ENCODE measurements at places on chromosomes 5 and 9. TPM values are rescaled to one million over a fixed set of nuclear protein-coding genes. Genes with fewer than 3 reads are reported as not detected.

DNA sequence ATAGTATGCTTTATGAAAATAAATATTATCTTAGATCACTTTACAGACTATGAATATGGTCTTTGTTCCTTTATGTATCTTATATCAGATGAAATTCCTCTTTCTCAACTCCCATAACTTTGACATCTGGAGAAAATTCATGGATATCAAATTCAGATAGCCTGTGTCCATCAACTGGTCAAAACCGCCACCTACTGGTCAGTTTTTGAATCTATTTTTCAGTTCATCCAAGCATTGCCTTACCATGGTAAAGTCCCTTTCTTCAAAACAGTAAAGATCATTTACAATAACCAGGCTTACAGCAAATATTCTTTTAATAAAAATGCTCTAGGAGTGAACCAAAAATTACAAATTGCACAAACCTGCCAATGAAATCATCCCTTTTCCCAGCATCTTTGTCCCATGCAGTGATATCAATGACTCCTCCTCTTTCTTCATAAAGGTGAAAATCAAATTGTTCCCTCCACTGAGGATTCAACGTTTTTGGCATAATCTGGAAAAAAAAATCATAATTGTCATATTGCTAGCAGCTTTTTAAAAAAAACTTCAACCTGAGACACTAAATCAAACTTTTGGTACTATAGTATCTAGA, 290.5 kb downstream of the SLF1 start:
- no peaks in the 10 kb centered on the region for H3K4me1 ChIP-seq
- H3K36me3 ChIP-seq = no peaks in the 10 kb centered on the region
- peak; percentile 17 for DNase-seq
- no peaks in the 10 kb centered on the region for H3K27me3 ChIP-seq
- H3K4me3 ChIP-seq = no peak overlapping the region

GRCh38 chr5:154444556-154445421, 1.0 kb upstream of the SAP30L start:
- DNase-seq = peak; percentile 14
- H3K27ac ChIP-seq = peak overlapping the region; percentile 87
- no peaks in the 10 kb centered on the region for H3K27me3 ChIP-seq

- H3K27me3 ChIP-seq = peaks cover 6% of the 10 kb centered on the region
- H3K4me1 ChIP-seq = peaks cover 11% of the 10 kb centered on the region
- peak overlapping the region; percentile 89 for H3K4me3 ChIP-seq
Observed at GRCh38 chr9:81685763-81686613, 3.4 kb downstream of the TLE1 start.

Gene PPWD1
- total RNA-seq = 32.5 TPM

Gene SERF1B
- total RNA-seq = 48.5 TPM

DNA sequence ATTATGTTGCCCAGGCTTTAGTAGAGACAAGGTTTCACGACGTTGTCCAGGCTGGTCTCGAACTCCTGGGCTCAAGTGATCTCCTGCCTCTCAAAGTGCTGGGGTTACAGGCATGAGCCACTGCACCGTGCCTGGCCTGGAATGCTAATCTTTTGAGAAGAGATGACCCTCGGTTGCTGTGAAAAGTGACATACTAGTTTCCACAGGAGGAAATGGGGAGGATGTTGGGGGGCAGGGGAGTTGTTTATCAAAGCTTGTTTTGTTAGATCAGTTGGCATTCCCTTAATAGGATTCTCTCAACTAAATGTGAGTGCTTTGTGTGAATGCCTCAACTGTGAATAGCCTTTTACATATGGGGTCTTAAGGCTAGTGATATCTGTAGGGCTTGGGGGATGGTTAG, 16.4 kb upstream of the MATR3 start:
- H3K27ac ChIP-seq = no peak overlapping the region
- peaks cover 18% of the 10 kb centered on the region for H3K4me1 ChIP-seq
- H3K27me3 ChIP-seq = peaks cover 2% of the 10 kb centered on the region
- peaks cover 22% of the 10 kb centered on the region for H3K36me3 ChIP-seq

GRCh38 chr5:72722792-72723452, 93.5 kb upstream of the TNPO1 start:
- H3K4me1 ChIP-seq = no peaks in the 10 kb centered on the region
- H3K36me3 ChIP-seq = no peaks in the 10 kb centered on the region
- no peak overlapping the region for H3K27ac ChIP-seq
- H3K27me3 ChIP-seq = no peaks in the 10 kb centered on the region
- no peak for DNase-seq
- no peak overlapping the region for H3K4me3 ChIP-seq

DNA sequence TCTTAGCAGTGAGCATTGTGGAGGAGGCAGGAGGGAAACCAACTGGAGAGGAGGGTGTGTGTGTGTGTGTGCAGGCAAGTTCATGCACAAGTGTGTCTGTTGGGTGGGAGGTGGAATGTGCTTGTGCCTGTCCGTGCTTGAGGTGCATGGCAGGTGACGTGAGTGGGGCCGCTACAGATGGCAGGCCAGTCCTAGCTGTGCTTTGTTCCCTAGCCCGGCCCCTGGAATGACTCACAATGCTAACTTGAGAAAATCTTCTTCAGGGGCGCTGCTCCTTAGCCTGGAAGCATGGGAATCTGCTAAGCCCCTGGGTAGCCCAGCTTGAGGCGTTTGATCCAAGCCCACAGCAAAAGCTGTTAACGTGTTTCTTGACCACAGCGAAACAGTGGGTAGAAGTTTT, 25.0 kb upstream of the DMRT2 start:
- H3K4me3 ChIP-seq = no peak overlapping the region
- no peak overlapping the region for H3K27ac ChIP-seq
- DNase-seq = no peak
- peaks cover 18% of the 10 kb centered on the region for H3K4me1 ChIP-seq
- no peaks in the 10 kb centered on the region for H3K36me3 ChIP-seq
- H3K27me3 ChIP-seq = peaks cover 6% of the 10 kb centered on the region

DNA sequence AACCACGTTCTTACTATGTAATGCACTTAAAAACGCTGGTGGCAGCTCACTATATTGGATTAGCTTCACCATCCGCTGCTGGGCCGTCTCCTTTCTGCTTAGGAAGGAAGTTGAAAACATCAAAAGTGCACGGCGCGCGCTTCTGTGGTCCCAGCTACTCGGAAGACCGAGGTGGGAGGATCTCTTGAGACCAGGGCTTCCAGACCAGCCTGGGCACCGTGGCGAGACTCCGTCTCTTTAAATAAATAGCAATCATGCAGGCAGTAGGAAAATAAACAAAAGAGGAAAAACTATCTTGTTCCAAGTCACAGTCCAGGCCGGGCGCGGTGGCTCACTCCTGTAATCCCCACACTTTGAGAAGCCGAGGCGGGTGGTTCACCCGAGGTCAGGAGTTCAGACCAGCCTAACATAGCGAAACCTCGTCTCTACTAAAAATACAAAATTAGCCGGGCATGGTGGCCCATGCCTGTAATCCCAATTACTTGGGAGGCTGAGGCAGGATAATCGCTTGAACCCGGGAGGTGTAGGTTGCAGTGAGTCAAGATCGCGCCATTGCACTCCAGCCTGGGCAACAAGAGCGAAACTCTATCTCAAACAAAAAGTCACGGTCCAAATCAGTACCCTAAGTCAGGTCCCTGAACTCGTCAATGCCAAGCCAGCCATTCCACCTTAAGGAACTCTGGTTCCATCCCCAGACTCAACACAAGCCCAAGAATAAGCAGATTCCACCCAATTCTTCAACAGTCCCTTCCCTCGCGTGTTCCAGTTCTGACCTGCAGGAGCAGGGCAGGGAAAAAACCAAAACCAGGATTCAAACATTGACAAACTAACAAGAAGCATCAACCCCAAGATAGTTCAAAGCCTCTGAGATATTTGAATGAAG, 1.0 kb upstream of the GOLGA1 start:
- no peaks in the 10 kb centered on the region for H3K27me3 ChIP-seq
- H3K4me1 ChIP-seq = peaks cover 9% of the 10 kb centered on the region
- peak overlapping the region; percentile 99 for H3K27ac ChIP-seq
- H3K4me3 ChIP-seq = peak overlapping the region; percentile 72

DNA sequence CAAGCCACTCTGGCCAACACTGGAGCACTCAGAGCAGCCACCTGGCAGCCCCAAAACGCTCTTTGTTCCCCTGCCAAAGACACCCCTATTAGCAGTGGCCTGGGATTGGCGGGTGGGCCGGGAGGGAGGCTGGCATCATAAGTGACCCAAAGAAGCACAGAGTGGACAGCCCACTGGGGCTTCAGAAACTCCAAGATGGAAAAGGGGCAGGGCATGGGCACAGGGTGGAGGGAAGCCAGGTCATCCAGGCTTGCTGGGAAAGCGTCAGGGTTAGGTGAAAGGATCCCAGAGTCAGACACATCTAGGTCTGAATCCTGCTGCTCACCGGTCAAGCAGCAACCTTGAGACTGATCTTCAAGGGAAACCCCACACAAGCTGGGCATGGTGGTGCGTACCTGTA, 14.8 kb downstream of the EEIG1 start:
- H3K36me3 ChIP-seq = no peaks in the 10 kb centered on the region
- peak overlapping the region; percentile 99 for H3K27ac ChIP-seq
- DNase-seq = no peak
- no peaks in the 10 kb centered on the region for H3K27me3 ChIP-seq
- H3K4me3 ChIP-seq = no peak overlapping the region

DNA sequence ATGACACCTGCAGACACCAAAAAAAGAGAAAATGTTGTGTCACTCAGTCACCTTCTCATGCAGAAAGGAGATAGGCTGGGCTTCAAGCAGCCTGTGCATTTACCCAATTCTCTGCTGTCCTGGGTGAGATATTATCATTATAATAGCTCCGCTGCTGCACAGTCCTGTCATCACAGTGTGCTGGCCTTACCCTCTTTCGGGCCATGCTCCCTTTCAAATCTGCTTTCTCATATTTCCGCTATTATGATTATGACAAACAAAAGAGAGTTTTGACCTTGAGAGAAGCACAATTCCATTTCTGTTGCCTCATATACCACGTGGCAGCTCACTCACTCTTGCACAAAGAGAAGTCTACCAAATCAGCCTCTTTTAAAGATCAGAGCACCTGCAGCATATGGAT, 1350.1 kb upstream of the ACO1 start:
- no peaks in the 10 kb centered on the region for H3K36me3 ChIP-seq
- H3K27ac ChIP-seq = no peak overlapping the region
- no peaks in the 10 kb centered on the region for H3K4me1 ChIP-seq
- no peaks in the 10 kb centered on the region for H3K27me3 ChIP-seq

DNA sequence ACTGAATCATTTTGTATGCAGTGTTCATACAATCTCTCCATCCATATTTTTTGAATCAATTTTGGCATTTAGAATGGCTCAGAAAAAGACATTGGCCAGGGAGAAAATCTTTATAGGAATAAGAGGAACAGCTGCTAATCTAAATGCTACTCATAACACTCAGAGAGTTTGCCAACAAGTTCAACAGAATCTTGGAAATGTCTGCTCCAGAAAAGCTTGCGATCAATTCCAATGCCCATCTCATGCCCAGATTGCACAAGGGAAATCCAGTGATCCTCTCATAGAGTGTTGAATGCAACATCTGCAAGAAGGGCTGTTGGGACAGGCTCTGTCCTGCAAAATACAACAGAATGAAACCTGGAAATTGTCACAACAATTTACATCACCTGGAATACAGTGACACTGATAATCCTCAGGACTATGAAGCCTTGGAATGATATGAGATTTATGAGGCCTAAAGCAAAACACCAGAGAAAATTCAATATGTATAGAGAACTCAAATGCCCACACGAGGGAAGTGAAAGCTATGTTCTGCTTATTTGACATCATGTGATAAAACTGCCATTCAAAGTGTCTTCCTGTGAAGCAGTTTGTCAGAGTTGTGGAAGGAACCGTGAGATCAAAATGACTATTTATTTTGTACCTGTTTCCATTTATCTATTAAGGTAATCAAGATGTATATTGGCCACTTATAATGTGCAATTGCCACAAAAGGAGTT, 190.1 kb downstream of the PARP8 start:
- H3K27me3 ChIP-seq = no peaks in the 10 kb centered on the region
- no peak overlapping the region for H3K4me3 ChIP-seq

DNA sequence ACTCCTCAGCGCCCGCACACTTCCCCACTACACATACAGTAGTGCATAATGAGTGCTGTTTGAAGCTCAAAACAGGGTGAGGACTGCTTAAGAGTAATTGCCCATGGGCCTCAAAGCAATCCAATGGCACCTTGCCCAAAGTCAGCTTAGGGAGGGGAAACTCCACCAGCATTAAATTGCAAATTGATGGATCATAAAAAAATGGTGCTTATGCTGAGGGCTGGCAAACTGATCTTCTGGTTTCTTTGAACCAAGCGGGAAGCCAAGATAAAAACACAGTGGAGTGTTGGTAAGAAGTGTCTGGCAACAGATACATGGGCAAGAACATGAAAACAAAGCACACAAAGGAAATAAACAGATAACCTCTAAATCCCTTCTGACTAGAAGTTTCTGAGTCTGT, 28.0 kb downstream of the TLE1 start:
- no peak overlapping the region for H3K27ac ChIP-seq
- peaks cover 20% of the 10 kb centered on the region for H3K4me1 ChIP-seq
- DNase-seq = no peak
- no peak overlapping the region for H3K4me3 ChIP-seq

GRCh38 chr5:160271396-160271795, 41.0 kb downstream of the CCNJL start:
- H3K36me3 ChIP-seq = peaks cover 4% of the 10 kb centered on the region
- H3K27me3 ChIP-seq = no peaks in the 10 kb centered on the region
- DNase-seq = peak; percentile 70
- H3K4me1 ChIP-seq = peaks cover 19% of the 10 kb centered on the region

DNA sequence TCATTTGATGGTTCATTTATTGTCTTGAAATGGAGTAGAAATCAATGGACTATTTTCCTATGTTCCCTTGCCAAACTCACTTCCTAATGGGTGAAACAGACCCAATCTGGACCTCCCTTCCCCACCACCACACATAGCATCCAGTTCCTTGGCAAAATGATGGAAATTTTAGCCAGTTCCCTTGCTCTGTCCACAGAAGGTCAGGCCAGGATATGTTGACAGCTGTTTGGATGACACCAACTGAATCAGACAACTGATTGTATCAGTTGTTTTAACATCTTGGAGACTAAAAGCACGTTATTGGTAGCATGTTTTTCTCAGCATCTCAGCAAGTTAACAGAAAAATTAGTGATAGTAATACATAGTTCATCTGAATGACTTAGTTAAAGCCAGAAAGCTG, 534.8 kb downstream of the PSAT1 start:
- H3K4me3 ChIP-seq = no peak overlapping the region
- no peak overlapping the region for H3K27ac ChIP-seq
- H3K27me3 ChIP-seq = no peaks in the 10 kb centered on the region
- H3K36me3 ChIP-seq = no peaks in the 10 kb centered on the region
- H3K4me1 ChIP-seq = no peaks in the 10 kb centered on the region
- DNase-seq = peak; percentile 50

Gene GRXCR2
- not detected for total RNA-seq

- H3K4me3 ChIP-seq = no peak overlapping the region
- H3K27me3 ChIP-seq = no peaks in the 10 kb centered on the region
Observed at GRCh38 chr5:113203916-113204315, 227.3 kb downstream of the DCP2 start.

- H3K4me3 ChIP-seq = no peak overlapping the region
- no peaks in the 10 kb centered on the region for H3K27me3 ChIP-seq
- no peaks in the 10 kb centered on the region for H3K36me3 ChIP-seq
- H3K4me1 ChIP-seq = peaks cover 58% of the 10 kb centered on the region
Observed at GRCh38 chr9:89878003-89878411, 273.2 kb downstream of the GADD45G start.

- no peaks in the 10 kb centered on the region for H3K36me3 ChIP-seq
- no peak overlapping the region for H3K4me3 ChIP-seq
- DNase-seq = no peak
- no peak overlapping the region for H3K27ac ChIP-seq
- H3K4me1 ChIP-seq = no peaks in the 10 kb centered on the region
Observed at GRCh38 chr5:31656806-31657205, 17.9 kb downstream of the PDZD2 start.

Gene HTR4
- not detected for total RNA-seq

Measured in muscle of leg (tissue), 16 donors.